ENCODE measurements at places on chromosomes 5 and 9.

- no peak for DNase-seq
Measured at GRCh38 chr9:107174441-107174840, 108.6 kb upstream of the RAD23B start.

GRCh38 chr5:40410964-40411635 is 268.6 kb upstream of the PTGER4 start:
- DNase-seq: no peak

GRCh38 chr5:54905246-54905795 is 80.1 kb downstream of the ESM1 start:
- no peak for DNase-seq

DNA sequence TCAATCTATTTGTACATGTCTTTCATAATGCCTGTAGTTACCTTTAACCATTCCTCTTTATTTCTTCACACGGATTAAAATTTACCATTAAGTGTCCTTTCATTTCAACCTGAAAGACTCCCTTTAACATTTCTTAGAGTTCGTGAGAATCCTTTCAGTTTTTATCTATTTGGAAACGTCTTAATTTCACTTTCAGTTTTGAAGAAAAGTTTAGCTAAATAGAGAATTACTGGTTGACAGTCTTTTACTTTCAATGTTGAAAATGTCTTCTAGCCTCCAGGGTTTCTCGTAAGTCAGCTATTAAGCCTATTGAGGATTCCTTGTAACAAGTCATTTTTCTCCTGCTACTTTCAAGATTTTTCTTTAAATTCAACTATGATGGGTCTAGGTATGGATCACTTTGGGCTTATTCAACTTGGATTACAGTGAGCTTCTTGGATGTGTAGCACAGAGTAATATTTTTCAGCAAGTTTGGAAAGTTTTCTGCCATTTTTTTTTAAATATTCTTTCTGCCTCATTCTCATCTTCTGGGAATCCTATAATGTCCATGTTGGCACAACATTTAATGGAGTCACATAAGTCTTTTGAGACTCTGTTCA is 48.5 kb downstream of the RFX3 start:
- DNase-seq: no peak

DNA sequence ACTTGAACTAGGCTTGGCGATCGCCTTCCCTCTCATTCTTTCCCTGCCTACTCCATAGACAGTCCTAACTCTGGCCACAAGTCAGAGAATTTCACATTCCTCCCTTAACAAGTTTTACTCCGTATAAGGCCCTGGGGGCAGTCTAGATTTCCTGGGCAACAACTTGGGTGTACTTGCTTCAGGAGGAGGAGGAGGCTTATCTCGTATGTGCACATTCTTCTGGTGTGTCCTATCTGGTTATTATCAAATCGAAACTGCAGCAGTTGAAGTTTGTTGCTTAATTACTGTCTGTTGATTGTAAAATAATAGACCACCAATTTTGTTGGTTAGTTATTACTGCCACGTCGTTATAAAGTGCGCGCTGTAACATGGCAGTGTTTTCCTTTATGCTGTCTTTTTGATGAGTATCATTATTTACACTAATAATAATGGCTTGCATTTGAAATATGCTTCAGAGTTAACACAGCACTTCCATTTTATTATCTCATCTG is 42.0 kb downstream of the PIP5K1B start:
- DNase-seq: no peak

GRCh38 chr9:79489261-79490000 is 82.3 kb upstream of the TLE4 start:
- no peak for DNase-seq

DNA sequence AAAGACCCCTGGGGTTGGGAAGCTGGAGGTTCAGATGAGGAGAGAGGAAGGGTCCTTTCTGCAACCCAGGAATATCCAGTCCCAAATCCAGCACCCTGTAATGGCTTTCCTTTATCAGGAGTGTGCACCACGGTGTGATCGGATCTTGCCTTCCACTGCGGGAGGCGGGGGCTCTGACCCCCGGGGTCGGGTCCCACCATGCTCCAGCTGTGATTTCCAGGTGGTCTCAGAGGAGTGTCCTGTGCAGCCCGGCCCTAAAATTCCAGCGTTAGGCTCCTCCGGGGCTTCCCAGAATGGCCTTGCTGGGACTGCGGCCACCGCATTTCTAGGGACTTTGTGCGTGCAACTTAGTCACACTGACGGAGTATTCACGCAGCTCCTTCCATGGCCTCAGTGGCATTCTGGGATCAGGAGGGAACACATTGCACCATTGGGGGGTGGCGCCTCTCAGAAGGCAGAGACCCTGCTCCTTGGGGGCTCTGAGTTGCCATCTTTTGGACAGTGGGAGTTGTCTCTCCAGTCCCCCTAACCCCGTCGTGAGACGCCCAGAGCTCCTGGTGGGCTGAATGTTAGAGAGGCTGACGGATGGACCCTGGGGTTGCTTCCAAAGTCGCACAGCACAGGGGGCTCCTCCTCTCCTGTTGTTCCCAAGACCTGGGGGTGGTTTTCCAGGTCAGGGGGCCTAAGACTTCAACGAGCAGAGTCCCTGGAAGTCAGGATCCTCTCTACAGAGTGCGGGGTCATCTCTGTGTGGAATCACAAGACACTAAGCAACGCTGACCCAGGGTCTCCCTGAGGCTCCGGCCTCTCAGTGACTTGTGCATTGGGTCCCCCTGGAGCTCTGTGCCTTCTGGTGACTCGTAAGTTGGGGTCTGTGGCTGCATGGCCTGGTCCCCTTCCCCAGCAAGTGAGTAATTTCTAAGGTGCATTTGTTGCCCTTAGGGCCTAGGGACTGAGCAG is 42.7 kb upstream of the IRX4 start:
- DNase-seq: no peak

- no peak for DNase-seq
Measured at GRCh38 chr5:149831492-149831891, 101.4 kb downstream of the PPARGC1B start.

DNA sequence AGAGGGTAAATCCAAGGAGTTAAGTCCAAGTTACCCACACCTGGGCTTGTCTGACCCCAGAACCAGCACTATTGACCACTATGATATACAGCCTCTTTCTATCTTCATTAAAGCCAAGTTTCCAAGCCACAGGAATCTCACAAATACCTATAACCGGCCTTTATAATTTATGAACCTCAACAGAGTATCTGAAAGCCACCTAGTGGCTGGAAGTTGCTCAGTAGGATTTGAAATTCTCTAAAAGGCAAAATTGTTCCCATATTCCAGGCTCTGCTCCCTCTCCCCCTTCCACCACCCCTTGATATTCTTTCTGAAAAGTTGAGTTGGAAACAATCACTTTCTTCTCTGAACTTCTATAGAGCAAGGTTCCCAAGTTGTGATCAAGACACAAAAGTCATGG is 106.4 kb upstream of the GPR151 start:
- DNase-seq: no peak

- peak; percentile 43 for DNase-seq
Measured at GRCh38 chr5:170632985-170633234, 129.1 kb downstream of the KCNIP1 start.

- DNase-seq: peak; percentile 88
Measured at GRCh38 chr9:127785933-127786772, at the start of gene CDK9. Gene CDK9, plus strand, starts transcription at chr9:127786034. Its CDS starts 115 bp downstream, at chr9:127786149.

- no peak for DNase-seq
Measured at GRCh38 chr5:103424453-103425205, 138.0 kb downstream of the NUDT12 start.

DNA sequence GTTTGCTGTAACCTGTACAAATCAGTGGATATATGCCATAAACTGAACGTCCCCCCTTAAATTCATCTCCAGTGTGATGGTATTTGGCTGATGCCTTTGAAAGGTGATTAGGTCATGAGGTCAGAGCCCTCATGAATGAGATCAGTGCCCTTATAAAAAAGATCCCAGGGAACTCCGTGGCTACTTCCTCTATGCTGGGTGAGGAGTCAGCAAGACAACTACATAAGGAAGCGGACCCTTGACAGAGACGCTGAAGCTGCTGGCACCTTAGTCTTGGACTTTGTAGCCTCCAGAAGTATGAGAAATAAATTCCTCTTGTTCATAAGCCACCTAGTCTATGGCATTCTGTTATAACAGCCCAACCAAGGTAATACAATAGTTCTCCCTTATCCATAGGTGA is 215.1 kb upstream of the ZNF608 start:
- DNase-seq: no peak

DNA sequence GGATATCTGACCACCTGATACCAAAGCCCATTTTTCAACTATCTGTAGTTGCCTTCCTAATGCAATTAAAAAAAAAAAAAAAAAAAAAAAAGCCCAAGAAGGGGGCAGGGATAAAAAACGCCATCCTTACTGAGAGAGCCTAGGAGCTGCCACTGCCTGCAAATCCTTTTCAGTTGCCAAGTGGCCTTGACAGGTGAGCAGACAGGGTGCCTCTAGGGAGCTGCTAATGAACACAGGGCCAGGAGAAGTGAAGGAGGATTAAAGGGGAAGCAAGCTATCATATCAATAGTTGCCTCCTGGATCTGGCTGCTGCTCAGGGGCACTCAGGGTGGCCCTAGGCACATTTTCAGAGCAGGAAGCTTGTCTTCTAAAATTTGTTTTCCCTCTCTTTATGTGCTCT is 547.4 kb downstream of the TLE1 start:
- DNase-seq: no peak

GRCh38 chr5:103490030-103490739 is 72.4 kb downstream of the NUDT12 start:
- no peak for DNase-seq

DNA sequence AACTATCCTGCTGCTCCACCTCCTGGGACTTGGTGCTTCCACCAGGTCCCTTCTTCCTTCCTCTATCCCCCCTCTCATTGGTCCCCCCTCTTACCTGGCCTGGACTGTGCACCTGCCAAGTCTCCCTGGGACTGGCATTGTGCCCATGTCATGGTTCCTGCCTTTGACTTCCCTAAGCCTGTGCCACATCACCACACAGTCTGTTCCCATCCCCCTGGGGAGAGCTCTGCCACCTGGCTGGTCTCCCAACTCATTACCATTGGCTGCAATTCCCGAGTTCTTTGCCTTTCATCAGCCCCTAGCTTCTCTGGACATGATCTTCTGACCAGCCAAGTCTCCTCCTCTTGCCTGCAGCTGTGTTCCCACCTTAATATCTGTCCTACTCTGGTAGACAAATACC is 180.3 kb downstream of the SREK1 start:
- no peak for DNase-seq

GRCh38 chr5:108148715-108149139 is 233.2 kb downstream of the FBXL17 start:
- no peak for DNase-seq

- no peak for DNase-seq
Measured at GRCh38 chr9:121735065-121735792, 83.8 kb downstream of the DAB2IP start.

DNA sequence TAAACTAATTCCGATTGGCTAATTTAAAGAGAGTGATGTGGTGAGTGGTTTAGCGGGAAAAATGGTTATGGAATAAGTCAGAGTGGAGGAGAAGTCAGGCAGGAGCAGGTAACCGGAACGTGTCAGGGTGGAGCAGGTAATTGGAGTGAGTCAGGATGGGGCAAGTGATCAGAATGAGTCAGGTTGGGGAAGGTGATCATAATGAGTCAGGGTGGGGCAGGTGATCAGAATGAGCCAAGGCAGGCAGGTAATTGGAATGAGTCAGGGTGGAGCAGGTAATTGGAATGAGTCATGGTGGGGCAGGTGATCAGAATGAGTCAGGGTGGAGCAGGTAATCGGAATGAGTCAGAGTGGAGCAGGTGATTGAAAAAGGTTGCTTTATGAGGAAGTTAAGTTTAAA is 101.4 kb downstream of the TMEM167A start:
- DNase-seq: no peak

DNA sequence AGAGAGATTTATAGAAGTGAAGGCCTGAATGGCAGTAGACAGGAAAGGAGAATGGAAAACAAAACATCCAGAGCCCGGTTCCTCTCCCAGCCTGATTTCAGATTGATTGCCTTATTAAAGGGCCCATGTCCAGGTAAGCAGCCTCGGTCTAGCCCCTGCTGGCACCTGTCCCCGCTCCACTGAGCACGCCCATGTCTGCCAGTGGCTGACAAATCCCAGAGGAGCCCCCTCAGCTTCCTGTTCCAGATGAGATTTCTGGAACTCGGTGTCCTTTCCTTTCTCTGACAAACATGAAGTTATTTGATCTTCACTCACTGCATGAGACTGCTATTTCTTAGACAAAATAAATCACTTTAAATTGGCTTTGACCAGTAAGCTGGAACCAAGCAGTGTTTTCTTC is 187.0 kb upstream of the ADCY2 start:
- DNase-seq: no peak

DNA sequence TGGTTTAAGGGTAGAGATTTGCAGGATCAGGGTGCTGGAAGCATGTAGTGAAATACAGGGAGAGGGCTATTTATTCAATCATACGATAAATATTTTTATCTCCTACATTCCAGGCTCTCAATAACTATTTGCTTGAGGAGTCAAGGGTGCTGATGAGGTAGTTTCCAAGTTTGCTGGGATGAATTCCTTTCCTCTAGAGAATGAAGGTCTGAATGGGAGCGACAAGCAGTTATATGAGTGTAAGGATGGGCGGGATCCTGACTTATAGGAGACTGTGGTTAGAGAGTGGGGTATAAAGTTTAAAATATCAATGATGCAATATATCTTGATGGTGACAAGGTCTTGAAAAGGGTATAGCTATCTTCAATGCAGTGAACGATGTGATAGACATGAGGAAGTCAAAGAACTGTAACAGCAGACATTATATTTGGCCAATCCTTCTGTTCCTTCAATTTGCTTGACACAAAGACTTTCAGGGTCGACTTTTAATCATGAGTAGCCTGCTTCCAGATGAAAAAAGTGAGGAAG is 201.1 kb upstream of the HAPLN1 start:
- no peak for DNase-seq

- DNase-seq: no peak
Measured at GRCh38 chr5:109038209-109038840, 290.6 kb downstream of the FER start.

GRCh38 chr5:77669677-77670076 is 31.2 kb upstream of the OTP start:
- no peak for DNase-seq

- DNase-seq: no peak
Measured at GRCh38 chr9:125467116-125467740, 205.6 kb downstream of the GAPVD1 start.

DNA sequence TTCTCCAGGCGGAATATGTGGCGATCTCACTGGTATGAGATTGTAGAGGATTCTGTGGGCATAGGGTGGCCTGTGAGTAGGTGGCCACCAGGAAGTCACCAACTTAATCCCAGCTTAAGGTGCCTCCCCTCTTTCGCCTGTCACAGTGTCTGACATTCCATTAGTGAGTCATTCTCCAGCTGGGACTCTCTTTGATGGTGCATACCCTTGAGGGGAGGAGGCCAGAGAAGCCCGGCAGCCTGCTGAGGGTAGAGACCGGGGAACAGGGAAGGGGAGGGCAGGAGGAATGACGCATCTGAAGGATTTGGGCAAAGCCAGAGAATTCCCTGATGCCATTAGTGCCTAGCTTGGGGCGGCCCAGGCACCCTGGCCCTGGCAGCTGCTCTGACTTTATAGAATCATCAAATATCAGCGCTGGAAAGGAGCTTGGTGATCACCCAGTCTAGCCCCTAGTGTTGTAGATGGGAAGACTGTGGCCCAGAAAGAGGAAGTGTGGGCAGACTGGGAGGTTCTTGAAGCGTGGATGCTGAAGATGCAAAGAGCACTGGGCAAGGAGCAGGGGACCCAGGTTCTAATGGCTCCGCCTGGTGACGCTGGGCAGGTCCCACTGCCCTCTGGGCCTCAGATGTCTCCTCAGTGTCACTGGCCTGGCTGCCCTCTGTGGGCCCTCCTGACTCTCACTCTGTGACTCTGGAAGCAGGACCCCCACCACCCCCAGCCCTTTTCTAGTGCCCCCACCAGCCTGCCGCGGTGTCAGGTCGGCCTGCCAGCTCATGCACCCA is 41.4 kb downstream of the DAB2IP start:
- DNase-seq: no peak
